CD4-positive, alpha-beta T cell treated with Interleukin-2 at 100 ng/mL for 4 hours (primary cell): ENCODE measurements at places on chromosomes 16 and 17.
A peak's percentile ranks its signal among the peaks of the same experiment; 100 is the strongest.

DNA sequence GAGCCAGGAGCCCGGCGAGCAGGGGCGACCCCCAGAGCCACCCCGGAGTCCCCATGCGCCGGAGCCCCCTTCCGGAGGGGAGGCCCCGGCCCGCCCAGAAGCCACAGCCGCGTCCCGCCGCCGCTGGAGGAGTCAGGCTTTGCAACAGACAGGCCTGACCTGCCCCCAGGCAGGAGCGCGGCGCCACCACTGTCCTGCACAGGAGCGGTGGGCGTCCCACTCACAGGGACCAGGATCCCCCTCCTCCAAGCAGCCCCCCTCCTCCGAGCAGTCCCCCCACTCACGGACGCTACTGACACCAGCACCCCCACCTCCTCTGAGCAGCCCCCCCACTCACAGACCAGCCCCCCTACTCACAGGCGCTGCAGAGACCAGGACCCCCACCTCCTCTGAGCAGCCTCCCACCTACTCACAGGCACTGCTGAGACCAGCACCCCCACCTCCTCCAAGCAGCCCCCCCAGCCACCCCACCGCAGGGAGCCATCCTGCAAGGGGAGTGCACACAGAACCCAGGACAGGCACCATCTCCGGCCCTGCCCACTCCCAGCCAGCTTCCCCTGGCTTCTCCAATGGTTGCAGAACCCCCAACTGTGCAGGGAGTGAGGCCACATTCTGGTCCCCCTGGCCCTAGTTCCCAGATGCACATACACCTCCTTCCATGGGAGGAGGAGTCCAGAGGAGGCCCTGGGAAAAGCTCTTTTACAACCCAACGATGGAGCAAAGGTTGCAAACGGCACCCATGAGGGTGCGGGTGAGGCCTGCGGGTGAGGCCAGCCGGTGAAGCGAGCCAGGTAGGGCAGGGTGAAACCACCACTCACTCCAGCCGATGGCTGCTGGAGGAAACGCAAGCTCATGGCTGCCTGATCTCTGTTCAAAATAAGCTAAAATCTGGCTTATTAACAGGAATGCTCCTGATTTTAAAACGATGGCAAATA lies 69.9 kb downstream of the ABR start:
- DNase-seq: no peak

GRCh38 chr16:11651796-11652195 lies 16.5 kb upstream of the SNN start:
- DNase-seq: no peak

GRCh38 chr17:50708050-50709000 lies 611 bp upstream of the ANKRD40 start:
- no peak for DNase-seq

DNA sequence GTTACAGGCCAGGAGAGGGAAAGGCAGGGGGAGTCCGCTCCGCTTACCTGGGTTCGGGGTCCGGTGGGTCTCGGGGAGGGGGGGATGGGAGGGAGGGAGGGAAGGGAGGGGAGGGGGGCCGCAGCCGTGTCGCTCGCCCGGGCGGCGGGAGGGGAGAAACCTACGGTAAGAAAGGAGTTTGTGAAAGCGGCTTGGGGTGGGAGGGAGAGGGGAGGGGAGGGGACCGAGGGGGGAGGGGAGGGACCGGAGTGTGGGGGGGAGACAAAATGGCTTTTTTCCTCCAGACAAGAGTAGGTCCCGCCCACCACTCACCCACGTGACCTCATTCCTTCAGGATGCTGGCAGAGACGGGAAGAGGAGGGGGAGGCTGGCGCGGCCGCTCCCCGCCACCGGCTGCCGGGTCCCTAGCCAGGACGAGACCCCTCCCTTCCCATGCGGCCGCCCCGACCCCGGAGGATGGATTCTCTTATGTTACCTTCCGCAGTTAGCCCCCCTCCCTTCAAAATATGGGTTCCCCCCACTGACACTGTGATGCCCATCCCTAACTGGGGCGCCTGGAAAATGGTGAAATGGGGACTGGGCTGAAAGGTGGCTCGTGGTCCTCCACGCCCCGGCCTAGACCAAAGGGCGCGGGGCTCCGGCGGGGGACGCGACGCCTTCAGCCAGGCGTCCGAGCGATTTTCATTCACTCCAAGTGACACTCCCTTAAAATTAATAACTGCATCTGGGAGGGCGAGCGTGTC lies at the start of gene PCGF2:
PCGF2 (minus strand) TSS at position 188 of the 743 bp plus-strand sequence. CDS start 7,934 bp downstream, outside the sequence.
- DNase-seq: no peak

- DNase-seq: no peak
Measured at GRCh38 chr17:18324140-18325050, 9.3 kb downstream of the SMCR8 start.

DNA sequence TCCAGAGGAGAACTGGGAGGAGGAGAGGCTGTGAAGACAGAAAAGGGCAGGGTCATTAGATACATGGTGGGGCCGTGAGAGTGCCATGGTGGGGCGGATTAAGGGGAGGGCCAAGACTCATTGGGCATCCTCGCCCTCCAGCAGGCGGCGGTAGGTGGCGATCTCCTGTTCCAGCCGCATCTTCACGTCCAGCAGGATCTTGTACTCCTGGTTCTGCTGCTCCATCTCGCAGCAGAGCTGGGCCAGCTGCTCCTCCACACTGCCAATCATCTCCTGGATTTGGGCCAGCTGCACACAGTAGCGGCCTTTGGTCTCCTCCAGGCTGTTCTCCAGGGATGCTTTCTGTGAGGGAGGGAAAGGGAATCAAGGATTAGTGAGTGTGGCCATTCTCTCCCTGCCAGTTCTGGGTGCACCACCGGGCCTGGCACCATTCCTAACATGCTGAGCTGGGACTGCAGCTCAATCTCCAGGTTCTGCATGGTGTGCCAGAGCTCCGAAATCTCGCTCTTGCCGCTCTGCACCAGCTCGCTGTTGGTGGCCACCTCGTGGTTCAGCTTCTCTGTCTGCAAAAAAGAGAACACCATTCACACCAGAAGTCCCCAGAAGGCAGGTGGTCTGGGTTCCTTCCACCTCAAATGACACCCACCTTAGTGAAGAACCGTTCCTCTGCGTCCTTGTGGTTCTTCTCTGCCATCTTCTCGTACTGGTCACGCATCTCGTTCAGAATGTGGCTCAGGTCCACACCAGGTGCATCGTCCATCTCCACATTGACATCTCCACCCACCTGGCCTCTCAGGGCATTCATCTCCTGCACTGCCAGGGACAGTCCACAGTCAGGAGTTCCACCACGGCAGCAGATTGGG lies 129.0 kb downstream of the CCDC144A start:
- no peak for DNase-seq

DNA sequence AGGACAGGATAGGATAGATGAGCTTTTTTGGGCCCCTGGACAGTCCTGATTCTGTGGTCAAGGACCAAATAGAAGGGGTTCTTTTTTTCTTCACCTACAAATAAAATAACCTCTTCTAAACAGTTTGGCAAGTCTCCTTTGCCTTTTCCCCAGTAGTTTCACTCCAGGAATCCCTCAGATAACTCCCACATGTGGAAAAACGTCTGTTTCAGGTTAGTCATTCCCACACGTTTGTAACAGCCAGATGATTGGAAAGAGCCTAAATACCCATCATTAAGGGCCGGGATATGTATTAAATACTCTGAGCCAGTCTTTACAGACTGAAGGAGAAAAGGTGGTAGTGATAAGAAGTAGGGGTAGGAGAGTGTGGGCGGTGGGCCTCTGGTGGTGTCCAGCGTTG lies 58.3 kb downstream of the PLD6 start:
- no peak for DNase-seq

DNA sequence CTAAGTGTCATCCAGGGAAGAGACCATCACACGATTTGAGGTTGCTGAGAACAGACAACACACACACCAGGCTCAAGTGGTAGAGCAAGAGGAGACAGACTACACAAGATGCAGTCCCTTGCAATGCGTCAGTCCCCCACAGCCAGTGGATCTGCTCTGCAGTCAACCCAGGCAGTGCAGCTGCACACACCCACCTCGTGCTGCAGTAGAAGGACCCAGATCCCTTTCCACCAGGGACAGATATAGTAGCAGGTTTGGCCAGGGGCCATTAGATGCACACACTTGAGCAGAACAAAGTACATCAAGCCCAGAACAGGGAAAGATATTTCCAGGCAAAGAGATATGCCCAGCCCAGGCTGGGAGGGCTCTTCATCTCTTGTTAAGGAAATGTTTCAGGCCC lies 112.9 kb downstream of the GRIN2A start:
- DNase-seq: no peak

DNA sequence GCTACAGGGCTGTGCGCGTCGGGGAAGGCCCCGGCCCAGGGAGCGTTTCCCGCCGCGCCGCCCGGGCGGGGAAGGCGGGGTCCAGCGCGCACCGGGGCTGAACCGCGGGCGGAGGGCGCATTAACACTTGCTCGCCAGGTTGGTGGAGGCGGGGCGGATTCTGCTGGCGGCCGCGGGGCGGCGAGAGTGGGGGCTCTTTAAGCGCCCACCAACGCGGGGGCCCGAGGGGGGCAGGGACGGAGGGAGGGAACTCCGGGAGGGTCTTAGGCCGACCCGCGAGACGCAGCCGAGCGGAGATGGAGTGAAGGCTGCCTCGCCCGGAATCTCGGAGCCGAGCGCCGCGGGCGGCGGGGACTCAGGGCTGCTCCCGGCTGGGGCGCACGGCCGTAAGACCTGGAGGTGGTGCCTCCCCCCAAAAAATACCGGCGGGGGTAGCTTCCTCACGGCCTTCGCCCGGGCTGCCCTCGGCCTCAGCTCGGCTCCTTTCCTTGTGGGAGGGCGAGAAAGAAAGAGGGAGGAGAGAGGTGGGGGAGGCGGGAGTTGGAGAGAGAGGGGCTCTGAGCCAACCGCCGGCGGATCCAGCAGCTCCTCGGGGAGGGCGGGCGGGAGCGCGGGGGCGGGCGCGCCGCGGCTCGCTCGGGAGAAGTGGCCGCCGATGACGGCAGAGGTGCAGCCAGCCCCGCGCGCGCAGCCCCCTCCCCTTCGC lies 415 bp upstream of the FOXF1 start:
- no peak for DNase-seq

GRCh38 chr17:21522755-21523336 lies 146.7 kb downstream of the KCNJ12 start:
- DNase-seq: no peak

DNA sequence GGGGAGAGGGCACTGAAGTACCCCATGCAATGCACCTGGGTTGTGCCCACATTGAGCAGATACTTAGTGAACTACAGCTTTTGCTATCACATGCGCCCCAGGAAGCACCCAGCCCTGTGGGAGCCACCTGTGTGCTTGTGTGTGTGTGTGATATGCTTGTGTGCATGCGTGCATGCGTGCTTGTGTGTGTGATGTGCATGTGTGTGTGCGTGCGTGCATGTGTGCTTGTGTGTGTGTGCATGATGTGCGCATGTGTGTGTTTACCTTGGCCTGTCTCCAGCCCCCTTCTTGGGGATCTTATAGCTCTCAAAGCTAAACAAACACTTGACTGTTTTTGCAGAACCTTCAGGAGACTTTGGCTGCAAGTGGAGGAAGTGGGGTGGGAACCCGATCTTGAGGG lies 841 bp downstream of the C16orf89 start:
- DNase-seq: no peak

GRCh38 chr17:36755586-36755985 lies 154.2 kb downstream of the MRM1 start:
- DNase-seq: peak; percentile 24

GRCh38 chr17:27158382-27158781 lies 135.5 kb upstream of the WSB1 start:
- DNase-seq: no peak

- no peak for DNase-seq
Measured at GRCh38 chr16:17238285-17239028, 232.3 kb downstream of the XYLT1 start.

- no peak for DNase-seq
Measured at GRCh38 chr17:82022310-82022980, at the start of gene CENPX. Gene CENPX (minus strand): TSS chr17:82022878. CDS start chr17:82022861, 17 bp downstream.

GRCh38 chr16:10954903-10955302 lies 10.5 kb downstream of the CLEC16A start:
- no peak for DNase-seq

DNA sequence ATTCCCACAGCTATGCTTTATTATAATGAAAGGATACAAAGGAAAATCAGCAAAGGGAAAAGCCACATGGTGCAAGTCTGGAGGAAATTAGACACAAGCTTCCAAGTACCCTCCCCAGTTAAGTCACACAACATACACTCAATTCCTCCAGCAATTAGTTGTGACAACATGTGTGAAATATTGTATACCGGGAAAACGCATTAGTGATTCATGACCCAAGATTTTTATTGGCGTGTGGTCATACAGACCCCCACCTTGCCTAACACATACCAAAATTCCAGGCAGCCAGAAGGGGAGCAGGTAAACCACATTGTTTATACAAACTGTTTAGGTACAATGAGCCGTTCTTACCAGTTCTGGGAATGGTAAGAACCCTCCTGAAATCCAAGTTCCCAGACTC lies 160.6 kb downstream of the CYB561 start:
- no peak for DNase-seq

GRCh38 chr16:31471875-31472708 lies at the start of gene TGFB1I1:
Gene TGFB1I1 (plus strand): TSS chr16:31472152. CDS start chr16:31472189, 37 bp downstream.
- no peak for DNase-seq

DNA sequence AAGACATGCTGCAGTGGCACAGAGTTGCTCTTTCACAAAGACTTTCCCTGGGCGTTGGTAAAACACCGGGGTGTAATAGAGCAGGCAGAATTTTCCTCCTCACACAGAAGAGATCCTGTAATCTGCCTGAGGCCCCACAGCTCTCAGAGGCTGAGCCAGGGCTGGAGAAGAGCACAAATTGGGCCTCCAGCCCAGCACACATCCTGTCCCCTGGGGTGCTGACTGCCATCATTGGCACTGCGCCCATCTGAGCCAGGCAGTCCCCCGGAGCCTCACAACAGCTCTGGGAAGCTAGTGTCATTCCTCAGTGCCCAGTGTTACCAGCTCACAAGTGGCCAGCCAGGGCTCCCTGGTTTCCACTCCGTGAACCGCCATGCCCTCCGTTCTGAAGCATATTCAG lies 119.4 kb downstream of the SOCS1 start:
- no peak for DNase-seq

DNA sequence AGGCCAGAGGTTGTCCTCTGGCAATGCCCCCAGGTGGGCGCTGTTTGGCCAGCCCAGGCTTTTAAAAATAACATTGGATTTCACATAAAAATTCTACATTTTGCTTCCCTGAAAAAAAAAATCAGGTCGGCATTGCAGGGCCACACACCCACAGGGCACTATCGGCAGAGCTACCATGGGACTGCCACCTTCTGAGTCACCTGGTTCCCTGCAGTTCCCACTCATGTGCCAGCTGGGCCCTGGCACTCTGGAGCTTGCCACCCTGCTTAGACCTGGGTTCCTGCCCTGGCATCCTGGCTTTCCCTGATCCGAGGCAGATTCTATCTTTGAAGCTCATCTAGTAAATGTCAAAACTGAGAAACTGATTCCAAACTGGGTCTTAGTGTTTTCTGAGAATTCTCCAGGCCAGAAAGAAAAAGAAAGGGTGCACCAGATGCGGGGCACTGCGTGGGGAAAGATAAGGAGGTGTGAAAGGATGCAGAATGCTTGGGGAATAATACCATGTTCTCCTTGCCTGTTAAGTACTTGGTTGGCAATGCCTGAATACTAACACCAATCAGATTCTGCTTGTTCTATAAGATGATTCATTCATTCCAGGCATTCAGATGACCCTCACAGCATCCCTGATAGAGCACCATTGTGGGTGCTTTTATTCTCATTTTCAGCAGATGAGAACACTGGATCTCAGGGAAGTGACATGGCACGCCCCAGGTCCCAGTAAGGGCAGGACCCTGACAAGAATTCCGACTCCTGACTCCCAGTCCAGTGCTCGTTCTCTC lies 51.8 kb downstream of the RAI1 start:
- DNase-seq: no peak

- DNase-seq: peak; percentile 44
Measured at GRCh38 chr16:14529010-14529669, 100.9 kb downstream of the PARN start.
